ENCODE measurements at places on chromosomes 2 and 18. TPM values are rescaled to one million over a fixed set of nuclear protein-coding genes. Genes with fewer than 3 reads are reported as not detected.

DNA sequence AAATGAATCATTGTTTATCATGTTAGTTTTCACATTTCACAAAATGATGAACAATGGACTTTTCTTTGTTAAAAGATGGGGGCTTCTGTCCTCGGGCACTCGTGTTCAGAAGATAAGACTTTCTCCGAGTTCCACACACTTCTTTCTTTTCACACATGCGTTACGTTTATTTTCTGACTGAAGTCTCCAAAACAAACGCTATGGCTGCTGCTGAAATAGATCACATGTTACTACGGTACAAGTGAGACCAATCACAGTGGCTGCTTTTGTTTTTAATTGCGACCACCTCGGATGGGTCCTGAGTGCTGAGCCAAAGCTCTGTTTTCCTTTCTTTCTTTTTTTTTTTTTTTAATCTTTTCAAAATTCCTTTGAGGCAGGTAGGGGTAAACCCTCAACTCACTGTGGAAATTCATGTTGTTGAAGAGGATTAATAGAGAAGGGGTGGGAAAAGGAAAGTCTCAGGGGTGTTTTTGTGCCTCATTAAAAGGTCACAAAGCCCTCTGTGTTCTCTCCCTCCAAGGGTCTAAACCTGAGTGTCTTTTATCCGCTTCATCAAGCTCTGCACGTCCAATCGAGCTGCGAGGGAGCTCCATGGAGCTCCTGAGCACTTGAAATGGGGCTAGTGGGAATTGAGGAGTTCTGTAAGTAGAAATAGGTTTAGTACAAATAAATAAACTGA, 48.2 kb downstream of the ARL4C start:
- no peaks in the 10 kb centered on the region for H3K27me3 ChIP-seq
- DNase-seq = no peak
- no peaks in the 10 kb centered on the region for H3K36me3 ChIP-seq
- no peak overlapping the region for H3K4me3 ChIP-seq

- H3K27me3 ChIP-seq = no peaks in the 10 kb centered on the region
- no peaks in the 10 kb centered on the region for H3K36me3 ChIP-seq
- no peak overlapping the region for H3K27ac ChIP-seq
- peak; percentile 64 for DNase-seq
- no peak overlapping the region for H3K4me3 ChIP-seq
These were observed 73.9 kb upstream of the TTC27 start for GRCh38 chr2:32553829-32554432.

DNA sequence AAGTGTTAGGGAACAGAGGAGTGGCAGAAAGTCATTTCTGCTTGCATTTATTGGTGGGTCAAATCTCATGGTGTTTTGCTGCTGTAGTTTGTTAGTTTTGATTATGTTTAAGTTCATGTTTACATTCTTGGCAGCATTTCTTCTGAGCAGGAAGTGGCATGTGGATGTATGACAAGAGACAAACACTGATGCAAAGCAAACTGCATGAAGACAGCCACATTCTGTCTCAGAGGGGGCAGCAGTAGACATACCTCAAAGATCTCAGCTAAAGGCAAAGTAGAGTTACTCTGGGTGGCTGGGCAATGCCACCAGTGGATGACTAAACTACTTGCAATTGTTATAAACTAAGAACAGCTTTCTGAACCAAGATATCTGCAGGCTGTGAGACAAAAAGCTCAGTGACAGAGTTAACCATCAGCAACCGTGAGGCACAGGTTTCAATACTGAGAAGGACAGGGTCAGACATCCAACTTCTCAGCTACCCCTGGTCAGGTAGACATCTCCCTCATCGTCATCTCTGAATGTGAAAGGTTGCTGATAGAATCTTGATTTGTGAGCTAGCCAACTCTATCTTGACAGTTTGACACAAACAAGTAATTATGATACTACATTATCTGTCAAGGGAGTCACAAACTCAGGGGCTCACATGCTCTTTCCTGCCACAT, 16.4 kb downstream of the GALNT3 start:
- no peaks in the 10 kb centered on the region for H3K36me3 ChIP-seq
- DNase-seq = no peak
- no peak overlapping the region for H3K4me3 ChIP-seq
- H3K27ac ChIP-seq = no peak overlapping the region

Gene CNDP1
- not detected for total RNA-seq
